Spleen (tissue), 13 donors: ENCODE measurements at places on chromosomes 3 and 15. TPM values are rescaled to one million over a fixed set of nuclear protein-coding genes. Genes with fewer than 3 reads are reported as not detected.

DNA sequence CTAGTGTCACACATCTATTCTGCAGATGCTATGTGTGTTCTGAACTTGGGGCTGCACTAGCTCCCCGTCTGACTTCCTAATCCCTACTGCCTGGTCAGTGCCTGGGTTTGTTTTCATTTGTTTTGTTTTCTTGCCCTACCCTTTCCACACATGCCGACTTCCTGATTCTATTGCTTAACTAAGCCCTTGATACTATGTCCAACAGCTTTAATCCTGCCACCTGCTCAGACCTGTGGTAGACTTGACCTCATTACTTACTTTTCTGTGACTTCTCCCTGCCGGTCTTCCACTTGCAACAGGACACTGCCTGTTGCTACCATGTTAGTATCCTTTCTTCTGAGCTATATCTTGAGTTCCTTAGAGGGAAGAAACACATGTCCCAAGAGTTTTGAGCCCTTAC is 39.3 kb upstream of the CEMIP start:
- DNase-seq = no peak
- no peaks in the 10 kb centered on the region for H3K36me3 ChIP-seq
- peaks cover 59% of the 10 kb centered on the region for H3K4me1 ChIP-seq
- no peaks in the 10 kb centered on the region for H3K27me3 ChIP-seq
- no peak overlapping the region for H3K4me3 ChIP-seq

DNA sequence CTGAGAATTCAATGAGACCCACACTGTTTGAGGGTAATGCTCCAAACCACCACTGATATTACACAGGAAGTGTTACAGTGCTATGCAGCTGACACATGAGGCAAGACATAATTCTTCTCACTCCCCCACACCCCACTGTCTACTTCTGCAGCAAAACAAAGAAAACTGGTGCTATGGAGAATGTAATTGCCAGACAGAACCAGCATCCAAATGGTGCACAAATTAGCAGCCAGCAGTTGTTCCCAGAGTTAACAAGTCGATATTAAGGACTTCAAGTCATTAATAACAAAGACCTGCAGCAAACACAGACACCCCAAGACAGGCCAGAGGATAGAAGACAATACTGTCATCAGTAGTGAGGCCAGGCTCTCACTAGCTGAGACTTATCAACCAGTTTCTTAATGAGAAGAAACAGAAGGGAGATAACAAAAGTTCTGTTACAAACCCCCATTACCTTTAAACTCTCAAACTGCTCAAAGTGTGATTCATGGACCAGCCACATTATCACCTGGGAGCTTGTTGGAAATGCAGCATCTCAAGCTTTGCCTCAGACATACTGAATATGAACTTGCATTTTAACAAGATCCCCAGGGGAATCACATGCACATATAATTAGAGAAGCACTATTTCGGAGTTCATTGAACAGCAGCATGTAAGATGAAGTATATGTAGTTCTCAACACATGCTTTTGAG is 58.7 kb upstream of the FNDC3B start:
- peak overlapping the region; percentile 31 for H3K27ac ChIP-seq
- DNase-seq = no peak
- no peaks in the 10 kb centered on the region for H3K27me3 ChIP-seq
- no peak overlapping the region for H3K4me3 ChIP-seq
- H3K4me1 ChIP-seq = peaks cover 17% of the 10 kb centered on the region

DNA sequence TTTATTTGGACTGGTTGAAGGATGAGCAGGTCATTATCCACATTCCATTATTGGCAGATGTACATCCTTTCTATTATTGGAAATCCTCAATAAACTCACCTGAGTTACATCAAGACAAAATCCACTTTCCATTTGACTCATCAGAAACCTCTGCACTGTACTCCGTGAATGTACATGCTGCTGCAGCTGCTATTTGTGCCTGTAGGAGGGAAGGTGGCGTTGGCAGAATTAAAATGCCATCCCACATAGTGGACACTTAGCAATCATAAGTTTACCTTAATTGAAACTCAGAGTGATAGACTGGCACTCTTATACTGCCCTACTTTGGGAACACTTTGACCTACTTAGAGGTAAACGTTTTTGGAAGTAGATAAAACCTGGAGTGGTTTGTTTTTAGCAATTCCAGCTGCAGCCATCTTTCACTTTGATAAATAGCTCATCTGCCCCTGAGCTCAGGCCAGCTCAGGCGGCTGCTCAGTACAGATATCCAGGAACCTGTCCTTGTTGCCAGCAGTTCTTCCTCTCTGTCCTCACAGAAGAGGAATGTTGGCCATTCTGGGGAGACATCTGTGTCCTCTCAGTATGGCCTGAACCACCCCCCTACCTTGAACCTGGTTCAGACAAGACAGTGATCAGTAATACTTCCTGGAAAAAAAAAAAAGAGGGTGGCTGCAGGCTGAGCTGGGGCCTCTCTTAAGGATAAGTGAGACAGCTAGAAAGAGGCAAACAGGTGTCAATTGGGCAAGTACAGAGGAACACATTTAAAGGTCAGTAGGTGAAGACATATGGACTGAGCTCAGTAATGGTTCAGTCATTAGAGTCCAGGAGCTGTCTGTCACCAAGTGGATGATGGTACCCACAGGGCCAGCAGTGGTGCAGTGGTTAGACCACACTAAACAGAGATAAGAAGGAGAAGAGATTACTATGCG is 153.4 kb upstream of the UMPS start:
- DNase-seq = no peak
- no peaks in the 10 kb centered on the region for H3K27me3 ChIP-seq
- H3K4me1 ChIP-seq = peaks cover 9% of the 10 kb centered on the region
- no peaks in the 10 kb centered on the region for H3K36me3 ChIP-seq

GRCh38 chr3:110383356-110383755 is 688.3 kb upstream of the NECTIN3 start:
- no peaks in the 10 kb centered on the region for H3K4me1 ChIP-seq
- no peak overlapping the region for H3K4me3 ChIP-seq
- DNase-seq = no peak
- H3K27me3 ChIP-seq = no peaks in the 10 kb centered on the region

- DNase-seq = no peak
- peaks cover 52% of the 10 kb centered on the region for H3K4me1 ChIP-seq
- H3K27ac ChIP-seq = no peak overlapping the region
These were observed 6.4 kb downstream of the KPNA1 start for GRCh38 chr3:122508135-122508914.

- H3K27ac ChIP-seq = no peak overlapping the region
- H3K27me3 ChIP-seq = no peaks in the 10 kb centered on the region
- H3K4me1 ChIP-seq = peaks cover 14% of the 10 kb centered on the region
- no peak for DNase-seq
These were observed 13.4 kb downstream of the ADAM10 start for GRCh38 chr15:58736018-58736643.

GRCh38 chr3:34300621-34301020 is 502.2 kb downstream of the PDCD6IP start:
- H3K4me3 ChIP-seq = no peak overlapping the region
- DNase-seq = no peak
- H3K36me3 ChIP-seq = no peaks in the 10 kb centered on the region
- H3K27ac ChIP-seq = no peak overlapping the region

- H3K36me3 ChIP-seq = no peaks in the 10 kb centered on the region
- peaks cover 5% of the 10 kb centered on the region for H3K4me1 ChIP-seq
- peaks cover 7% of the 10 kb centered on the region for H3K27me3 ChIP-seq
- DNase-seq = peak; percentile 80
- H3K4me3 ChIP-seq = no peak overlapping the region
- no peak overlapping the region for H3K27ac ChIP-seq
These were observed 187.4 kb downstream of the GOLGA6L6 start for GRCh38 chr15:20353966-20354883.

Gene IL12A
- 1.9 TPM for total RNA-seq
